DMS 273 treated with DMSO at 0.1 percent for 48 hours (cell line): ENCODE measurements at places on chromosomes 3 and 15.

DNA sequence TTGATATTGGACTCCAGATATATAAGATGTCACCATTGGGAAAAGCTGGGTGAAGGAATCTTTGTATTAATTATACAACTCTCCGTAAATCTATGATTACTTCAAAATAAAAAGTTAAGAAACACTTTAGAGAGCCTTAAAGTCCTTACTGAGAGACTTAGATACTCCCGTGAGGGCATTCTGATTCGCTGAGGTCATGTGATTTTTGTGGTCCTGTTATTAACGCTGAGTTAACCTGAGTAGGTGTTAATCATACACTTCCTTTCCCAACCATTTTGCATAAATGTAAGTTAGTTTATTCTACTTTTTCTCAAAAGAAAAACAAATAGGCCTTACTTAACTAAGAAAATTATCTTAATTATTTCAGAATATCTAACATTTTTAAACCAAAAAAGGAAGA lies 67.1 kb upstream of the LMOD3 start:
- DNase-seq: no peak

- DNase-seq: no peak
Observed at GRCh38 chr3:191770541-191770940, 309.6 kb downstream of the PYDC2 start.

DNA sequence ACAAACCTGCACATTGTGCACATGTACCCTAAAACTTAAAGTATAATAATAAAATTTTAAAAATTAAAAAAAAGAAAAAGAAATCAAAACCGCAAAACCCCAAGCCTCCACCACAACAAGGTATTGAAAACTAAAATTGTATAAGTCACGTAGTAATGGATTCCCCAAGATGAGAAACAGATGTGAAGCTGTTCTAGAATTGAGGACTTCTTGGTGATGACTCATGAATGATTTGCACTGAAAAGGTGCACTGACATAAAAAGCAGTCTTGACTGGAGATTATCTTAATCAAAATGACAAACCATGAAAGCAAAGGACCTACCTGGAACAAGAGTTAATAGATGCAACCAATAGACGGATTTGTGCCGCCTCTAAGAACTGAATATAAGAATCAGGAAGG lies 225.8 kb downstream of the MYRIP start:
- DNase-seq: no peak

DNA sequence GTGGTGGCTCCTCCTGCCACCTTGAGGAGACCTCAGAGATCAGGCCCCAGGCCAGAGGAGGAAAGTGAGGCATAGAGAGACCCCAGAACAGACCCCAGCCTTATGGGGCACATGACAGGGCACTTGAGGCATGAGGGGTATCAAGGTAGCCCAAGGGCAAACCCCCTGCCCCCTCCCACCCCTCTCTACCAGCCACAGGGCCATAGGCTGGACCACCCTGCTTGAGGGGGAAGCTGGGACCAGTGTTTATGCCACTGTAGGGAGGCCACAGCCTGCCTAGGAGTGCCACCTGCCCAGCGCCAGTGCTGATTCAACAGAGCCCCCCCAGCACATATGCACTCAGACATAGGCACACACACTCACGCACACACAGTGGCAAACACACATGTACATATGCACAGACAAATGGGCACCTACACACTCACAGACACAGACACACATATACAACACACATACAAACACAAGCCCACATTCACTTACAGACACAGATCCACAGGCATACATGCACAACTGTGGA lies 10.3 kb downstream of the MYL3 start:
- DNase-seq: no peak

DNA sequence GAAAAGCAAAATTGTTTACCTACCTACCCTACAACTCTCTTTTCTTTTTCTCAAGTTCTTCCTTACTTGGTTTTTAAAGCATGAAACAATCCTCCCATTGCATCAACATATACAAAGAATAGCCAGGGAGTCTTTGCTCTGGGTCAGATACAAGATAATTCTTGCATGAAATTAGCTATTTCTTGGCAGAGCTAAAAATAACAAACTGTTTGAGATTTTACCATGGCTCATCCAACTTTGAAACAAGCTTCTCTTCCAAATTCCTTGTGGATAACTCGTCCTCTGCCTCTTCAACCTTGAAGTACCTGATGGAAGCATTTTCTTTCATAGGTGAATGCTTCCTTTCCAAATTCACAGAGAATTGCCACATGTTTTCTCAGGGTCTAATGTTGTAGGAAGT lies 9.2 kb upstream of the CBLB start:
- no peak for DNase-seq

DNA sequence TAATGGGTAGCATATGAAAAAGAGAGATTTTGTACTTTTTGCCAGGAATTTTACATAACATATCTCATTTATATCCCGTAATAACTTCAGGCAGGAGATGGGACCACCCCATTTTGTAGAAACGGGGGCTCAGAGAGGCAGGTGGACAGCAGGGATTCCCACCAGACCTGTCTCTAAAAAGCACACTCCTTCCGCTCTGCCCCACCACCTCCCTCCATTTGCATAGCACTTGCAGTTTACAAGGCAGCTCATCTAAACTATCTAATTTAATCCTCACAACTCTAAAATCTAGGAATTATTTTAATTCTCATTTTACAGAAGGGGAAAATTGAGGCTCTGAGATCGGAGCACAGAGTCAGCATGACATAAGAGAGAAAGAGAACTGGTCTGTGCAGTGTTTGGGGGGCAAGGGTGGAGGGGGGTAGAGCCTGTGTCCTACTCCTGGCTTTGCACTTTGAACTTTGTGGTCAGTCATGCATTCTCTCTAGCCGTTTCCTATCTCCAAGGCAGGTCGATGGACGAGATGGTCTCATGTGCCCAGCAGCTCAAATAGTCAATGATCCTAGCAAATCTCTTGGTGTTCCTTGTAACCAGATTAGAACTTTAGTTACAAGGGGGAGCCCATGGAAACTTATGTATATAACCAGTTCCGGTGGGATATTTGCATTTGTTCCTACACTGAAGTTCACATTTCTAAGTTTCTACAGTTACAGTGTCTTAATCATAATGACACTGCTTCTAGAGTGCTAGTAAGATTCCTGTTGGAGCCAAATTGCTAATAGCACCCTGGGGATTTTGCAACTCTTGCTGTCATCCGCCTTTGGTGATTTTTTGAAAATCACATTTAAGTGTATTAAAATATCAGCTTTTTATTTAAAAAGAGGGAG lies 18.6 kb downstream of the CRYGS start:
- no peak for DNase-seq

DNA sequence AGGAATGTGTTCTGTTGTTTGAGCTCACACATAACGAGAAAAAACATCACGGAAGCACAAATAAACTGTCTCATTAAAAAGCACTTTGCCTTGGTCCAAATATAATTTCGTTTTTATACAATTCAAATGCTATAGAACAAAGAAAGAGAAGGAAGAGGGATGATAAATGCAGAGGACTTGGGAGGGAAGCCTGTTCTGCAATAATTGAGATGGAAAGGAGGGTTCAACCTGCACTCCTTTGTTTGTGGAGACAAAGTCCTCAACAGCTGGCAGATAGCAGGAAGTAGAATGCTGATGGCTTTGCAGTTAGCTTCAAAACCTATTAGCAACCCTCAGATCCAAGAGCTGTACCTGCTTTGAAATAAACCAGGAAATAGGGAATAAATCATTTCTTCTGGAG lies 1010.8 kb downstream of the FHIT start:
- DNase-seq: no peak

- DNase-seq: no peak
Observed at GRCh38 chr15:31307270-31308184, 19.1 kb upstream of the KLF13 start.

DNA sequence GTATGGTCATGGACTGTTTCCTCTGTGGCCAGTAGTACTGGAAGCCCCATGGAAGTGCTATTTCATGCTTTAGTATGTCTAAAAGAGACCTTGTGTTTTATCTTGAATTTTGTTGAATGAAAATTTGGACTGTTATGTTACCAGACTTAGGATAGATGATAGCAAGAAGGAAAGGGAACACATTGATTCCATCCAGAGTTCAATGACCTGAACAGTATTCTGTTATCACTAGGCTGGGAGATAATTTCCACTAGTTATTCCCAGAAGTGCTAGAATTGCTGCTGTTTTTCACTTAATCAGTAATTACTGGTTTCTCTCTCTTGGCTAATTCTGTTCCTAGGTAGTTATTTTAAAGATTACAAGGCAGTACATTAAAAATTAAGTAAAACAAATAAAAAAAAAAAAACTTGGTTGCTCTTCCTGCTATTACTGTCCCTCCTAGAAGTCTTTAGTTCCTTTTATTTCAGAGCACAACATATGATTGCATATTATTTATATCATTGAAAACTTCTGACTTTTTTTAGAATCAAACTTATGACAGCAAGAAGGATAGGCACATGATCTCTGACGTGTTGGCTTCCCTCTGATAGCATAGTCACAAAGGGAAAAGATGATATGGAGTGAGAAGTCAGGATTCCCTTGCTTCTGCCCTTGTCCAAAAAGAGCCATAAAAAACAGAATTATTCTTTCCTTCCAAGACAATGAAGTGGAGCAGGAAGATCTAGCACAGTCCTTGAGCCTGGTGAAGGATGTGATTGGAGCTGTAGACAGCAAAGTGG lies 72.2 kb downstream of the KLHL25 start:
- DNase-seq: no peak

DNA sequence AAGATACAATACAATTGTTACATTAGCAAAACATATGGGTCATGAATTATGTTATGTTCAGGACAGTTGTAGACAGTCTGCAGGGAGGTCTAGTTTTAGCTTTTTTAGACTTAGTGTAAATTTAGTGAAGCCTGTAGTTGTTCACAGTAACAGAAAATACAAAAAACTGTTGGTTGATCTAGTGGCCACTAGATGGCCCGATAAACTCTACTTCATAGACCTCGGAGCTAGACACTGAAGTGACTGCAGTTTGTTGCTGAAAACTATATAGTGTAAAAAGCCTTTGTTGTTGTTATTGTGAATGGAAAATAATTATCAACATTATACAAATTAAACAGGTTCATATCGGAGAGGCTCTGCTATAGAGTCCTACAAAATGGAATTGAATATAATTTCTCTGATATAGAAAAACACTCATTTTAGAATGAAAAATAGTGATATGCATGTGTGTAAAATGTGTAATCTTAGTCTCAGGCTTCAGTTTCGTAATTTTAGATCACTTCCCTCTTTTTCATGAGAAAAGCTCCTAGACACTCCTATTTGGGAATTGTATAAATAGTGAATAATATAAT lies 18.3 kb downstream of the MAGEL2 start:
- DNase-seq: no peak

DNA sequence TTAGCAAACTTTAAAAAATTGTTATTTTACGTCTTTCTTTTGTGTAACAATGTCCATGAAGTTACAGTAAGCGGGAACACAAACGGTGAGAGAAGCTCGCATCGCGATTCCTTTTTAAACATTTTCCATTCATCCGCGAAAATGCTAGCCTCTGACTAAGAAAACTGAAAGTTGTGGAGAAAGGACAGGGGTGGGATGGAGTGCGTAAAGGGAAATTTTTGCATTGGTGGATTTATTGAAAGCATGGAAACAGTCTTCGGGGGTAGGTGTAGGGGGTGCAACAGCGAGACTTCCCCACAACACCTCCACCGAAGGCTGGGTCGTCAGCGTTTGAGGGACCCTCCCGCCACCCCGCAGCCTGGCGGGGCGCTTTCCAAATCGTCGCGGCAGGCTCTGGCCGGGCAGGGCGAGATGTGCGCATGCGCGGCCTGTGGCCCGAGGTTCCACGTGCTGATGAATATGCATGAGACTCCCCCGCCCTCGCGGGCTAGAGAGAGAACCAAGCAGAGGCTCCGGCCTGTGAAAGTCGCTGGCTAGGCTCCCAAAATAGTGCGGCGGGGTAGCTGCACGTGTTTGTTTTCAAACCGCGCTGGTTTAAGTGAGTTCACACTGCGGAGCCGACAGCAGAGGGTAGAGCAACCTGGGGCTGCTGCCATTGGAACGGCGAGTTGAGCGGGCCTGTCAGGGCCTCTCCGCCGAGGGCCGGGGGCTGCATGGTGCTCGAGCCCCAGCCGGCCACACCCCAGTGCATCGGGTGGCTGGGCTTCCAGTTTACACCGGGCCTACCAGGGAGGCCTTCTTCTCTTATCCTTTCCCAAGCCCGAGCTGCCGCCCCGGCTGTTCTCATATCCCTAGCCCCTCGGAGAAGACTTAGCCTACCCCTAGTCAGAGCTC lies 9.9 kb downstream of the ZIC1 start:
- DNase-seq: peak; percentile 26

GRCh38 chr15:85137489-85138168 lies 156.0 kb downstream of the PDE8A start:
- DNase-seq: peak; percentile 95

DNA sequence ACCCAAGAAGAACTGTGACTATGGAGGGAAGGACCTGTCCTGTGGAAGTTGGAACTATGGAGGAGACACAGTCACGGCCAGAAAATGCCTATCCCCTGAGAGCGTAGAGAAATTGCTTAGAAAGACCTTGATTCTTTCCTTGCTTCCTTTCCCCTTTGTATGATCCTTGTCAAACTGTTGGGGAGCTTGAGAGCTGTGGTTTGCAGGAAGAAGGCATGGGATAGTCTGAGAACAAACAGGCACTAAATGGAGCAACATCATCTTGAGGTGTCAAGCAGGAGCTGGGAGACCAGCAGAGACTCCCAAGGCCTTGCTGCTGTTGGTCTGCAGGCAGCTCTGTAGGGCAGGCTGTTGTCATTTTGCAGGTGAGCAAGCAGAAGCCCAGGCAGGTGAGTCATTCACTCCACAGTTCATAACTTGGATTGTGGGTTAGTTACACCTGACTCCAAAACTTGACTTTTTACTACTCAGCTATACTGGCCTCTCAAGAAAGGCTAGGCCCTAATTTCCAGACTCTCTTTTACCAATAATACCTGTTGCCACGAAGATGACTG lies 298.9 kb downstream of the LRTM1 start:
- no peak for DNase-seq

DNA sequence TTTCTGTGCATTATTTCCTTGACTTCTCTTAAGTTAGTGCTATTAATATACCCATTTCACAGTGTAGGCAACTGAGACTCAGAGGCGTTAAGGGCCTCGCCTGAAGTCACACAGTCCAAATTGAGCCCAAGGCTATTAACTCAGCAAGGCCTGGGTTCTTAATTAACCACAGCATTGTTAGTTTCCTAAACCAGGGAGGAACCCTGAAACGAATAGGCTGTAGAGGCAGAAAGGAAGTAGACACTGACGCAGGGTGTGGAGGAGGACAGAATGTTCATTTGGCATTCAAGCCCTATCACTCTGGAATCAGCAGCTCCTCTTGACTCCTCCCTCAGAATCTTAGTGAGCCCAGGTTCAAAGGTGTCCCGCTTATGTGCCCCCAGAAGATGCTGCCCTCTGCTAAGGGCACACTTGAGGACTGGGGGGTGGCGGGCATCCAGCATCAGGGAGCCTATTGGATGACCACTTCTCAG lies 13.9 kb downstream of the ARHGEF3 start:
- DNase-seq: no peak

- no peak for DNase-seq
Observed at GRCh38 chr15:85151145-85151544, 169.5 kb downstream of the PDE8A start.

DNA sequence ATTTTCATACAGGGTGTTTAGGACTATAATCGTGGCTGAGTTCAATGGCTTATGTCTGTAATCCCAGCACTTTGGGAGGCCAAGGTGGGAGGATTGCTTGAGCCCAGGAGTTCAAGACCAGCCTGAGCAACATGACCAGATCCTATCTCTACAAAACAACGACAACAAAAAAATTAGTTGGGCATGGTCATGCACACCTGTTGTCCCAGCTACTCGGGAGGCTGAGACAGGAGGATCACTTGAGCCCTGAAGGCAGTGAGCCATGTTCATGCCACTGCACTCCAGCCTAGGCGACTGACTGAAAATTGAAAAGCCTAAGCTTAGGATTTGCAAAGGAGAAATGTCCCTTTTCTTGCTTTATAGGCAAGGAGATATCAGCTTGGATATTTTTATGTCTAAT lies 1.5 kb downstream of the BRK1 start:
- no peak for DNase-seq
